ENCODE measurements at places on chromosomes 7 and 10.
A peak's percentile ranks its signal among the peaks of the same experiment; 100 is the strongest.

DNA sequence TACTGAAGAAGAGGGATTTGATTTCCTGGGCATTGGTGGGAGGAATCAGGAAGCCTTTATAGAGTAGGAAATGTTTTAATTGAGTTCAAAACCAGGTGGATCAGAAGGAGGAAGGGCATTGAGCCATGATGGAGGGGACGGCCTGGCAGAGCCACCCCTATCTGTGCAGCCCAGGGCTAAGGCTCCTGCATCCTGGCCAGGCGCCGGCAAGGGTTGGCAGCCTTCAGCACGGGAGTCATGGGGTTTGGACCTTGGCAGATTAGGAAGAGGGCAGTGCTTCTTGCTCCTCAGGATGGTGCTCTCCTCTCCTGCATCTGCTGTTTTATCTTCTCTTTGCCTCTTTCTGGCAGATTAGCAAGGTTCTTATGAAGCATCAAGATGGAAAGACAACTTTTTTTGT lies 12.5 kb downstream of the ZNF862 start:
- DNase-seq = no peak

- DNase-seq = no peak
Measured at GRCh38 chr7:13032084-13032483, 344.7 kb downstream of the ARL4A start.

DNA sequence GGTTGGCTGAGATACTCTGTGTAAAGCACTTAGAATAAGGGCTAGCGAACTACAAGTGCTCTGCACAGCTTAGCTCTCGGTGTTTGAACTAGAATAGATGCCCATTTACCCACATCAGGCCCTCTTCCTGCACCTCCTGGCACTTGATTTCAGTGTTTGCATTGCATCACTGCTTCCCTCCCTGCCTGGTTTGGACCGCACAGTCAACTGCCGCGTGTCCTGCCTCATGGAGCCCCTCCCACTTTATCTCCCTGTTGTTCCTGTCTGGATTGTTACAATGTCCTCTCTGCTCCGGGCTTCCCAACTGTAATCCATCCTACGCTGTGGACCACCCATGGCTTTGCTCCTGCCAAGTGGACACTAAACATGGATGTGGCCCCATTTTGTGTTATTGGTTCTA lies 2.3 kb downstream of the FAM107B start:
- no peak for DNase-seq

- DNase-seq = no peak
Measured at GRCh38 chr10:114801411-114801813, 20.2 kb upstream of the FHIP2A start.

- DNase-seq = peak; percentile 87
Measured at GRCh38 chr10:91198781-91199180, 21.7 kb upstream of the PCGF5 start.

- DNase-seq = no peak
Measured at GRCh38 chr7:47342296-47343060, 239.4 kb downstream of the TNS3 start.

GRCh38 chr7:14199336-14199735 lies 209.9 kb upstream of the ETV1 start:
- DNase-seq = no peak

- DNase-seq = no peak
Measured at GRCh38 chr7:151166629-151167196, 781 bp downstream of the GBX1 start.

GRCh38 chr10:35447693-35448407 lies 111.5 kb downstream of the CCNY start:
- DNase-seq = peak; percentile 42

DNA sequence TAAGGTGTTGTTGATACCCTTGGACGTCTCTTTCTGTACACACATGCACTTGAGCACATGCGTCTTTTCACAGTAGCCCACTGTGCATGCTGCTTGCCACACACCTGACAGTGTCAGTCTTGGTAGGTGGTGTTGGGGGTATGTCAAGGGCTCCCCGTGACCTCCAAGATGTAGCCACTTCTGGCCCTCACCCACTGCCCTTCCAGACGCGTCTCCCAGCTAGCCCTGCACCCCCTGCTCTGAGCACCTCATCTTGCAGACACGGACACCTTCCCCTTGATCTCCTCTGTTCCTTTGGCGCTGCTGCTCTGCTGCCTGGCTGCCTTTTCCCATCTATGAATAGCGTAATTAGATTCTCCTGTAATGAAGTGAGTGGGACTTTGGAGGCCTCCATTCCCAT lies 75.2 kb upstream of the TNS3 start:
- no peak for DNase-seq

DNA sequence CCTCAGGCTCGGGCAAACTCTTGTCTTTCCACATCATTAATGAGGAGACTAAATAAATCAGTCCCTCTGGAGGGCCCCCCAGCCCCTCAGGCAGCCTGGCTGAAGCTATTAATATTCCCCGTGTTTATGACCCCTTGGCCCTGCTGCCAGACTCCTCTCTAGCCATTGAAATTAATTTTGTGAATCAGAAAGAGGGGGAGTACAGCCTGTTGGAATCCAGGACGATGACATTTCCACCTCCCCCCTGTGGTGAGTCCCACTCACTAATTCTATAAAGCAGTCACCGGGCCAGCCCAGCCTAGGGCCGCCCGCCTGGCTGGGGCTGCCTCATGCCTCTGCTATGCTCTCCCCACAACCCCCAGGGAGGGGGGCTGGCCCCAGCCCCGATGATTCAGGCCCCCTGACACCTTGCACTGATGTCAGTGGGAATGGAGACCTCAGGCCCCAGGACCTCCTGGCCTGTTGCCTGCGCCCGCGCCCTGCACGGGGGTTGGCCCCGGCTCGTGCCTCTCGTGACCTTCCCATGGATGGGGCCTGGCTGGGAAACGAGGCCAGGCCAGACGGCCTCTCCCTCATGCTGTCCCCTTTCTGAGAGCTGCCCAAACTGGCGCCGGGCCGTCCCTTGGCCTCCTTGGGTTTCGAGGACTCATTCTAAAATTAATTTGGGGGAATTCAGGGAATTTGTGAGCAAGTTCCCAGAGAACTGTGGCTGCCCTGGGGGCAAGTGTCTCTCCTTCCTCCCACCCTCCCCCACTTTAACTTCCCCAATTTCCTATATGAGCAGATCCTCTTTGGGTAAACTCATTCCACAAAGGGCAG lies 34.0 kb downstream of the TMEM270 start:
- DNase-seq = peak; percentile 100

- DNase-seq = no peak
Measured at GRCh38 chr10:60313589-60313952, 76.1 kb downstream of the ANK3 start.

GRCh38 chr10:119285495-119286267 lies 78.3 kb downstream of the GRK5 start:
- DNase-seq = no peak

DNA sequence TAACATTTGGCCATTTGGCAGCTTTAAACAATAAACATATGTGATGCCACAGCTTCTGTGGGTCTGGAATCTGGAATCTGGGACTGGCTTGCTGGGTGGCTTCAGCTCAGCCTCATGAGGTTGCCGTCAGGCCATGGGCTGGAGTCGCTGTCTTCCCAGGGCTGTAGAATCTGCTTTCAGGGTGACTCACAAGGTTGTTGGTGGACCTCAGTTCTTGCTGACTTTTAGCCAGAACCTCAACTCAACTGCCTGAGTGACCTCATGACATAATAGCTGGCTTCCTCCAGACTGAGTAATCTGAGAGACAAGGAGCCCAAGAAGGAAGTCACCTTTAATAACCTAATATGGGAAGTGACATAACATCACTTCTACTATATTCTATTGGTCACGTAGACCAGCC lies 44.6 kb upstream of the TSPAN13 start:
- DNase-seq = peak; percentile 96

DNA sequence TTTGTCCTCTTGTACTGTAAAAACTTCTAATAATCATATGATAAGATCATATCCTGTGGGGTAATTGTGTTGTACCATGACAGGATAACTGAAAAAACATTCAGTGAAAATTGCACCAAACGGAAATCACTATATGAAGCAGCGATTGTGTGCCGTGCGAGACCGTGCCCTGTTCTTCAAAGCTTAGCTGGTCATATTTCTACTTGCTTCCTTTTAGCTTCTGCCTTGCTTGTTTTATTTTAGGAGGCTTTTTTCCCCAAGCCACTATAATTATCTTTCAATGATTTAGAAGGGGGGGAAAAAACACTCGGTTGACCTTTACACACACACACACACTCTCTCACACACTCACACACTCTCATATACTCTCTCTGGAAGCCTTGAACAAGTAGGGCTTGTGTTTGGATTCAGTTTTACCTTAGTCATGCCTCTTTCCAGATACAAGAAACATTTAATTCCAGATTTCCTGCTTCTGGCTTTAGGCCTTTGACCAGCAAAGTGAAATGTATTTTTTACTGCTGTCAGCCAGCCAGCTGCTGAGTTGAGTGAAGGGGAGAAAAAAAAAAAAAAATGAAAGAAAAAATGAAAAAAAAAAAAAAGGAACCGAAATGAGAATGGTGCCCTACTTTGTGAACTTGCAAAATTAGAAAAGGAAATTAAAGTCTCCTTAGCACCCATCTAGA lies 181.4 kb downstream of the ARID5B start:
- peak; percentile 59 for DNase-seq

GRCh38 chr7:71485586-71485985 lies 353.6 kb downstream of the GALNT17 start:
- peak; percentile 95 for DNase-seq

GRCh38 chr7:49341849-49342248 lies 417.5 kb downstream of the CDC14C start:
- DNase-seq = no peak

- DNase-seq = no peak
Measured at GRCh38 chr7:105173586-105173985, 159.6 kb downstream of the KMT2E start.

GRCh38 chr7:137967143-137968018 lies 34.5 kb downstream of the CREB3L2 start:
- DNase-seq = peak; percentile 68

DNA sequence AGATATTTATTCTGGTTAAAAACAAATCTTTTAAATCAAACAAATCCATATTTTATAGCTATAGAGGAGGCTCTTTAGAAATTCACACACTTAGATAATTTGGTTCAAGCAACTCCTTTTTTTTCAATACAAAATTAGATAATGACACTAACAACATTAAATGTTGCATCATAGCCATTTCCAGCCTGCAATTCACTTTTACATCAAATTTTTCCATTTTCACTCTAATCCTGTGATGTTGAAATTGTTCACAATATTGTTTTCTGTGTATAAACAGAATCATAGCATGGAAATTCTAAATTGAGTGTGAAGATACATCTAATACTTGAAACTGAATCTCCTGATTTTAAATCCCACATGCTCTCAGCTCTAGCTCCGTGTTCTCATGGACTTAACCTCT lies 482.6 kb downstream of the INHBA start:
- DNase-seq = no peak

- no peak for DNase-seq
Measured at GRCh38 chr7:2013381-2014311, 219.1 kb downstream of the MAD1L1 start.

DNA sequence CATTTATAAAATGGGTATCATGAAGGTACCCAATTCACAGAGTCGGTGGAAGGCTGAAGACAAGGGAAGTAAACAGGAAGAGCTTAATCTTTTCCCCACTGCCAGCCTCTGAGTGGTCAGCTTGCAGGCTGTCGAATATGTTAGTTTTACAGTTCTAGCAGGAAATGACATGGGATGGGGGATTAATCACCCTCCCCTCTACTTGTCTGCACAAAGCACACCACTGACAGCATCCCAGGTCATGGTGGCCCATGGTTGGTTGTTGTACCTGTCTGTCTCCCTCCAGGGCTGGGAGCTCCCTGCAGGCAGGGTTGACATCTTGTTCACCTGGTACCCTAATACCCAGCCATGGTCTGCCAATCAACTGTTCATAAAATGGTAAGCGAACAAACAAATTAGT lies 55.6 kb downstream of the GRB10 start:
- no peak for DNase-seq

DNA sequence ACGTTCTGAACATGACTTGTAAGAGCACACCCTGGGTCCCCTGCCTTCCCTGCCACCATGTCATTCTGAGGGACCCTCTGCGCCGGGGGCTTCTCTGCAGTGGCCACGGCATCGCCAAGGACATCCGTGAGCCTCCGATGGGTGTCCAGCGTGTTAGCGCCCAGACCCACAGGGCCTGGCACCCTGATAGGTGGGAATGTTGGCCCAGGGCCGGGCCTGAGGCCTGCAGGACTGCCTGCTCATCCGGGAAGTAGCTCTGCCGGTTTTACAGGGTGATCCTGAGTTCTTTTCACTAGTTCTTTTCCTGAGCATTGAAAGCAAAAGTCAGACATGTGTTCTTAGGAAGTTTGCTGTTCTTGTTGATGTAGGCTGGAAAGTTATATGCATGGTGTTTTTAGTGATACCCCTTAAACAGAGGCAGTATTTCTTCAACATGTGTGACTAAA lies 54.5 kb downstream of the WDR37 start:
- no peak for DNase-seq

DNA sequence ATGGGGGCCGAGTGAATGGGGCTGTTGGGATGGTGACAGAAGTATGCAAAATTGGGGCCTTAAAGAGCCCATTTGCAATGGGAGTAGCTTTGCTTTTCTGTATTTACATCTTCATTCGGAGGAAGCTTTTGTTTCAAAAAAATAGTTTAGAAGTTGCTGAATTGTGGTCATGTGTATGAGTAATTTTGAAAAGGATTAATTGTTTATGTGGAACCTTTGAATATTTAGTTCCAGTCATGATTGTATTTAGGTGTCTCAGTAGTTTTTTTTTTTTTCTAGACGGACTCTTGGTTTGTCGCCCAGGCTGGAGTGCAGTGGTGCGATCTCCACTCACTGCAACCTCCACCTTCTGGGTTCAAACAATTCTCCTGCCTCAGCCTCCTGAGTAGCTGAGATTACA lies 37.2 kb downstream of the RBM33 start:
- no peak for DNase-seq

DNA sequence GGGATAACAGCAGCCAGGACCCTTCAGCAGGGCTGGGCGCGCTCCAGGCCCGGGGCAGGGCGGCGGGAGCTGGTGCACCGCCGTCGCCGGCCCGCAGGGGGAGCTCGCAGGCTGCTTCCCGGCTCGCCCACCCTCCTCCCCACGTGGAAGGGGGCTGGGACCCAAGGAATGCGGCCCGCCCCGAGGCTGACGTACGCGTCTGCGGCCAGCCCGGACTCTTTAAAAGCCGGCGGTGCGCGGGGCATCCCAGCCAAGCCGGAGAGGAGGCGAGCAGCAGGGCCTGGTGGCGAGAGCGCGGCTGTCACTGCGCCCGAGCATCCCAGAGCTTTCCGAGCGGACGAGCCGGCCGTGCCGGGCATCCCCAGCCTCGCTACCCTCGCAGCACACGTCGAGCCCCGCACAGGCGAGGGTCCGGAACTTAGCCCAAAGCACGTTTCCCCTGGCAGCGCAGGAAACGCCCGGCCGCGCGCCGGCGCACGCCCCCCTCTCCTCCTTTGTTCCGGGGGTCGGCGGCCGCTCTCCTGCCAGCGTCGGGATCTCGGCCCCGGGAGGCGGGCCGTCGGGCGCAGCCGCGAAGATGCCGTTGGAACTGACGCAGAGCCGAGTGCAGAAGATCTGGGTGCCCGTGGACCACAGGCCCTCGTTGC lies at the start of gene PFKFB3:
Gene PFKFB3 (plus strand): TSS at position 249 of the 647 bp plus-strand sequence. CDS start 329 bp downstream, at position 578.
- peak; percentile 98 for DNase-seq

- peak; percentile 74 for DNase-seq
Measured at GRCh38 chr10:119090968-119091367, 10.4 kb upstream of the EIF3A start.

- no peak for DNase-seq
Measured at GRCh38 chr7:134353411-134353810, 36.7 kb upstream of the SLC35B4 start.

GRCh38 chr10:49176310-49177268 lies 11.6 kb downstream of the TMEM273 start:
- DNase-seq = no peak

GRCh38 chr10:49110684-49111319 lies 4.5 kb downstream of the VSTM4 start:
- no peak for DNase-seq
